NCI-H446 (cell line): ENCODE measurements at places on chromosomes 13 and 19.
A peak's percentile ranks its signal among the peaks of the same experiment; 100 is the strongest.

DNA sequence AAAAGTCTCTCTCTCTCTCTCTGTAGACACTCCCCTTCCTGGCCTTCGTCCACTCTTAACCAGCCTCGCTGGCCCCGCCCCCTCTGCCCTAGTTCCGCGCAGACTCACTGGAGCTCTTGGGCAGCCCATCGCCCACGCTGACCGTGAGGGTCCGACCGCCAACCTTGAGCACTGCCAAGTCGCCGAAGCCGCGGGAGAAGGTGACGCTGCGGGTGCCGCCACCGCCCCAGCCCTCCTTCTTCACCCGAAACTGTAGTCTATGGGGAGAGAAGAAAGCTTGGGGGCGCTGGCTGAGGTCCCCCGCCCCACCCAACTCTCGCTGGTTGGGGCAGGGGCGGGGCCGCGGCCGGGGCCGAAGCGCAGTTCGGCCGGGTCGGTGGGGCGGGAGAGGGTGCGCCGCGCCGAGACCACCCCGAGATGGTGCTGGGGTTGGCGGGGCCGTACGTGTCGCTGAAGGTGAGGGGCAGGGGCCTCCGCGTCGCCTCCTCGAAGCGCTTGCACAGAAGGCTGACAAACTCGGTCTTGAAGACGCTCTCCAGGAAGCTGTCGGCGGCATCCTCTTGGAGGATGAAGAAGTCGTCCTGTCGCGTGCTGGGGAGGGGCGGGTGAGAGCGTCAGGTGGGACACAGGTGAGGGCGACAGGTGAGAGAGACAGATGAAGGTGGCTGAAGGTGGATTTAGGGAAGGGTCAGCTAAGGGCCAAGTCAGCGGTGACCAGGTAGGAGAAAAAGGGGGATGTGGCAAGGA is 12.6 kb upstream of the ZNF414 start:
- DNase-seq: peak; percentile 91

- no peak for DNase-seq
Observed at GRCh38 chr13:69199664-69200063, 908.0 kb upstream of the ATXN8OS start.

DNA sequence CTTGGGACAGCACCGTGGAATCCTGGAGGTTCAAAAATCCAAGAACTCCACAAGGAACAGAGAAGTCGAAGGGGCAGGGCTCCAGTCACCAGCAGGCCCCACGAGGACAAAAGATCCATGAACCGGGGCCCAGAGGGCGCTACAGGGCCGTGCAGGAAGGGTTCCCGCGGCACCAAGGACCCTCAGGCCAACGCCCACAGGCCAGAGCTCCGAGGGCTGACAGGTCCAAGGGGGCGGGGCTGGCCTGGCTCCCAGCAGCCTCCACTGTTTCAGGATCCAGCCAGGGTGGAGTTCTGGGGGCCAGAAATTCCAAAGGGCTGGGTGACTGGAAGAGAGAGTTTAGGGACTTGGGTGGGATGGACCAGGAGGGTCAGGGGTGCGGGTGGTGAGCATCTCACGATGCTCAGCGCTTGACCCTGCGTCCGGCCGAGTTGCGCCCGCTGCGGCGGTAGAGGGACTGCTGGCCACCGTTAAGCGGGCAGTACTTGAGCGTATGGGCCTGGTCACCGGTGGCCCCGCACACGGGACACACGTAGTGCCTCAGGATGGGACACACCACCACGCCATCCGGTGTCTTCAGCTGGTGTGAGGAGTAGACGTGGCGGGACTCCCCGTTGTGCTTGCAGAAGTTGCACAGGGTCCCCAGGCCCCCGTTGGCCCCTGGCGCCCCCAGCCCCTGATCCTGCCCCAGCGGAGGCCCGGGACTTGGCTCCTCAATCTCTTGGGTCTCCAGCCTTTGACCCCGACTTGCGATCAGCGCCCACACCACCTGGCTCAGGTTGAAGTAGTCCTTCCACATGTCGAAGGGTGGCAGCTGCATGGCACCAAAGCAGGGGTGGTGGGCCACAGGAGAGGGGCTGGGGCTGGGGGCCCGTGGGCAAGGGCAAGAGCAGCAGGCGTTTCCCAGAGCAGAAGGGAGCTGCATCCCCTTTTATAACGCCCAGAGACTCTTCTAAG is at the start of gene NANOS2:
TSS of gene NANOS2 (minus strand) at position 905 of the 957 bp plus-strand sequence. CDS start at position 820, 85 bp downstream.
- no peak for DNase-seq

GRCh38 chr19:48090281-48090802 is 20.3 kb downstream of the PLA2G4C start:
- DNase-seq: no peak

- DNase-seq: no peak
Observed at GRCh38 chr13:113545931-113546516, 38.5 kb upstream of the TFDP1 start.
